ENCODE measurements at places on chromosomes 4 and X.

- no peak for DNase-seq
Measured at GRCh38 chr4:174119830-174120229, 163.6 kb downstream of the FBXO8 start.

- no peak for DNase-seq
Measured at GRCh38 chrX:28124416-28124815, 143.2 kb upstream of the DCAF8L1 start.

DNA sequence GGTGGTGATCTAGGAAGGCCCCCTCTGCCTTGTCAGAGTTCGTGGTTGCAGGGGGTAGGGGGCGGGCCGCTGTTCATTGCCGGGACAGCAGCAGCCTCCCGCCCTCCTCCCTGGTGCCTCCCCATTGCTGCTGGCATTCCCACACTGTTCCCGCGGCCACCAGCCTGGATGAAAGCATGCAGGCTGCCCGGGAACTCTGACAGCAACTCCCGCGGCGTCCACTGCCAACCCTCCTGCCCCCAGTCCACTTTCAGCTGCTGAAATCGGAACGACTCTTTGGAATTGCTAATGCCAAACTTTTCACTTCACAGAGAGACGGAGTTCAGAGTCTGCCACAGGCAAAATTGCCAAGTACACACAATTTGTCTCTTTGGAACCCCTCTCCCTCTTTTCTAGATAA is 121.9 kb downstream of the BEND2 start:
- DNase-seq = no peak

DNA sequence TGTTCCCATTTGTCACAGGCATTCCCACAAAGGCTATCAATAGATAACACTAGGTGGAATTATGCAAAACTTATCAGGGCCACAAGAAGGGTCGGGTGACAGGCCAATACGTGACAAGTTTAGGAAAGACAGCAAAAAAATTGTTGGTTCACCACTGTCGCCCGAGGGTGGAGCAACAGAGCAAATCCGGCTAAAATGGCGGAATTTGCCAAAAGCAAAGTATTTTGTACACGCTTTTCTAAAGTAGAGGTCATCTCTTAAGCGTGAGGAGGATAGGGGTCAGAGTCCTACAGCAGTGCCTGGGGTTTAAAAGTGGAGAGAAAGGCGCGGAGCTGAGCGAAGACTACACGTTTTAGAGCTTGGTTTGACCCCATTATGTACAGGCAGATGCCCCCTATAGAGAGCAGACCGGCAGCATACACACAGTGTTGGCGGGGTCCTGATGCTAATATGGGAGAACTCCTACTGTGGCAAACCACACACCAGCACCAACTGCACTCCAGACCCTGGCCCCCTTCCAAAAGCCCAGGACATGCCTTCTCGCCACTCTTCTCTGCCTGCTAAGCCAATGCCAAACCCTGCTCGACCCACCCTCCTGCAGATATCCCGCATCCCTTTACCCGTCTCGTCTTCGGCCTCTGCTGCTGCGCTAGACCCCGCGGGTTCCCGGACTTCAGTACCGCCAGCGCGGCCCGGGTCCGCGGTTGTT is 733 bp downstream of the CCNA2 start:
- DNase-seq = peak; percentile 31

- no peak for DNase-seq
Measured at GRCh38 chr4:6469144-6469543, 3.3 kb downstream of the PPP2R2C start.

DNA sequence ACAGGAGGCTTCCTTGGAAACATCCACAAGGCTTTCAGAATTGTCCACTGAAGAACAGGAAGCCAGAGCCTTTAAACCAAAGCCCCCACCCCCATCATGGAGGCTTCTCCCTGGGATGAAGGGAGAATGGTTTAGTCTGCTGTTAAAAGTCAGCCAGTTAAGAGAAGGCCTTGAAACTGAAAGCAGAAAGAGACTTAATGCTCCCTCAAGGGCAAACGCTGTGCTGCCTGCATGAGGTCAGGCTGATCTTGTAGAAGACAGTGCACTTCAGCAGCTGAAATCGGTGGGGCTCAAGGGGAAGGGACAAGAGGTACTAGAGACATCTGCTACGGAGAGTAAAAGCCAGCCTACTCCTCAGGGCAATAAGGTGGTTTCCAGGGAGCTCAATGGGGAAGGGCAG is 69.0 kb downstream of the HPRT1 start:
- no peak for DNase-seq

DNA sequence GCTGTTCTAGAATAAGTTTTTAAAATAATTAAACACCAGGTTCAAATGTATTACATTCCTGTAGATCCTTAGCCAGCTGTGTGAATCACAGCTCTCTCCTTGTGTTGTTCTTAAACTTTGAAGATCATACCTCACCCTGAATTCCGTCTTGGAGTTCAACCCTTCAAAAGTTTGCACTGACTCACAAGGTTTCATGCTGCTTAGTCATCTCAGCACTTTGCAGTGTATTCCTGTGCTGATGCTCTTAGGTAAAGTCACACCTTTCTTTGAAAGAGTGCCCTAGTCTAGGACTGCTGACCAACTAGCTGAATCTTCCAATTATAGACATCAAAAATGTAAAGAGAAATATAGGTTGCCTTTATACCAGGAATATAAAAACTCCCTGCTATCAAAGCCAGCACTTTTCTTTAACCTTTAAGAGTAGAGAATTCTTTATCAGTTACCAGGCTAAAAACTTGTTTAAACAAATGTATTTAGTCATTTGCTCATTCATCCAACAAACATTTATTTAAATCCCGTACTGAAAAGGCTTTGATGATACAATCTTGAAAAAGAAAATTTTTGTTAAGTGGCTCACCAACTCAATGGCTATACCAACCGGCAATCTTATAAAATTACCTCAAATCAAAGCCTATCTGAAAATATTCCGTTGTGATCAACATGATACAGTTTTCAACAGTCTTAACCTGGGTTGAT is 169.7 kb downstream of the RAP1GDS1 start:
- DNase-seq = no peak

DNA sequence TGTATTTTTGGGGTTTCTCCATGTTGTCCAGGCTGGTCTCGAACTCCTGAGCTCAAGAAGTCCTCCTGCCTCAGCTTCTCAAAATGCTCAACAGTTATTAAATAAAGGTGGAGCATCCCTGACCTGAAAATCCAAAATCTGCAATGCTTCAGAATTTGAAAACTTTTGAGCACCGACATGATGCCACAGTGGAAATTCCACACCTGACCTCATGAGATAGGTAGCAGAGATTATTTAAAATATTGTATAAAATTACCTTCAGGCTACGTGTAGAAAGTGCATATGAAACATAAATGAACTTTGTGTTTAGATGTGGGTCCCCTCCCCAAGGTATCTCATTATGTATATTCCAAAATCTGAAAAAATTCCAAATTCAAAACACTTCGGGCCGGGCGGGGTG is 42.7 kb upstream of the PDGFRA start:
- DNase-seq = no peak

- DNase-seq = peak; percentile 28
Measured at GRCh38 chr4:3369781-3370674, 71.7 kb upstream of the HGFAC start.

DNA sequence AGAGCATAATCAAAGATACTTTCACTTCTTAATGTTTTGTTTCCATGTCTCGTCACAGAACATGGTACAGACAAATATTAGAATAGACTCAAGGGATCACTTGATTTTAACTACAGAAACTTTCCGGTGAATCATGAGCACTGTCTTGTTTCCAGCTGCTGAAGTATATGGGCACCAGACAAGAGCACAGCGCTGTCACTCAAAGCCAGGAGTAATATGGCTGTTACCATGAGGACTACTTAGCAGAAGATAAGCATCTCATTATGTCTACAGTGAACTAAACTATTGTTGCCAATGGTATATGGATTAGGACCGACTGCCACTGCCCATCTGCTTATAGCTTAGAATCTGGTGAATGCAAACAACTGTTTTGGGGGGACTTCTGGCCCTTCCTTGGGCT is 34.3 kb downstream of the MECP2 start:
- no peak for DNase-seq

DNA sequence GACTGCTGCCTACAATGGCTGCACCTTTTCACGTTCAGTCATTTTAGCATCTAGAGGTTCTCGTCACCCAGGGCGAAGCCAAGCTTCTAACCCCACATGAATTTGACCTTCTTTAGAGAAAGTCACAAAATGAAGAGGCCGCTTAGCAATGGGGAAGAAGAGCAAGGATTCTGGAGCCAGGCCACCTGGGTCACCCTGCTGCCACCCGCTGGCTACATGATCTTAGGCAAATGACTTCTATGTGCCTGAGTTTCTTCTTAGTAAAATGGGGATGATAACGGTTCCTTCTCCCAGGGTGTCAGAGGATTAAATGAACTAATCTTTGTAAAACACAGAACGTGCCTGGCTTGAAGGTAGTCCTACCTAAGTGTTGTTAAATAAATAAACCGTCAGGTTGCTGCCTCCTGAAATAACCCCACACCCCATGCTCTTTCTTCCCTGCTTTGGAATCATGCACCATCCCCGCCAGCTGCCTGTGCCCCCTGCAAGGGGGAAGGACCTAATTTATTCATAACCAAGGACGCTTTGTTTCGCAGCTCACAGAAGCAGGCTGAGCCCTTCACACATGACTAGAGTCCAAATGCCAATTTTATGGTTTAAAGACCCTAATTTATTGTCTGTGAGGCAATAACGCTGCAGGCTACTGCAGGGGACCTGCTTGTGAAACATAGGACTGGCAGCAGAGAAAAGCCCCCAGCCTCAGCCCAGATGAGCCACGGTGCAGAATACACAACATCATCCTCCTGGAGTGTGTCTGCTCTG is 28.6 kb upstream of the NSG1 start:
- no peak for DNase-seq

DNA sequence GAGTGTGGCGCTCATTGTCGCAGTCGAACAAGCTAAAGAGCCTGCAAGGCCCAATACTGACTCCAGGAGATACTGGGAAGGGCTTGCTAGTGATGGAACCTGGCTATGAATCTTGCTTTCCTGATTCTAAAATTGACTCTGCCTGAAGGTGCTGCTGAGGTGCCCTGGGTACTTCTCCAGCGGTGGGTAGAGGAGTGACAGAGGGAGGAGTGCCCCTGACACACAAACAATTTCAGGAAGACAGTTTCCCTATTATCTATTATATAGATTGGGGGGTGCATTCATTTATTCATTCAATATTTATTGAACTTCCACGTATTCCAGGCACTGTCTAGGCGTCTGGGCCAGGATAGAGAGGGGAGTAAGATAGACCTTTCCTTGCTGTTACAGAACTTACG is 339.2 kb upstream of the GATB start:
- DNase-seq = no peak

DNA sequence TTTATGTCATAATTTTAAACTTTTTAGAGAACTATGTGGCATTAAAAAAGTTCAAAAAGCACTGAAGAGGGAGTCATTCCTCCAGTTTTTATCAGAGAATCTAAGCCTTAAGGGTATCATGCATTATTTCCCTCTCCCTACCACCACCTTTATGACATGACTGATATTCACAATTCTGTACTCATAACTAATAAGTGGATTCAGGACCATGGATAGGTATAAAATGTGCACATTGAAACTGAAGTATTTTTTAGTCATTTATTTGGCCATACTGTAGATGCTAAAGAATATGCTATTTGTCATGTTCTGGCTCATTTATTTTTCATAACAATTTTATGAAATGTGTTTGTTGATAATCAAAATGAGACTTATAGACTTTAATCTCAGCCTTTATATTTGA is 897.5 kb upstream of the AGA start:
- DNase-seq = no peak

GRCh38 chr4:123787512-123788080 is 391.0 kb downstream of the SPRY1 start:
- no peak for DNase-seq

DNA sequence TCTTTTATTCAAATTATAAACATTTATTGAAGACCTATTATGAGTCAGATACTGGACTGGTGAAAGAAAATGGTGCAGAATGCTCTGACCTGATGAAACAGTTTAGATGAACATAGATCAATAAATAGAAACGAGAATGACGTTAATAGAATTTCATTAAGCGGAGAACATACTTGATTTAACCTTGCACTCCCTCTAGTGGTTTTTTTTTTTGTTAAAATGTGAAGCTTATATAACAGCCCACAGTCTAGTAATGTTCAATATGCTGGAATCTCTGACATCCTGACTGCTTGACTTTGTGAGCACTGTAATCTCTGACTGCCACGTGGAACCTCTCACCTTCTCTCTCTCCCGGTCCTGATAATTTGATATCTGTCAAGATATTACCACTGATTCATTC is 32.3 kb downstream of the HDAC8 start:
- DNase-seq = no peak

DNA sequence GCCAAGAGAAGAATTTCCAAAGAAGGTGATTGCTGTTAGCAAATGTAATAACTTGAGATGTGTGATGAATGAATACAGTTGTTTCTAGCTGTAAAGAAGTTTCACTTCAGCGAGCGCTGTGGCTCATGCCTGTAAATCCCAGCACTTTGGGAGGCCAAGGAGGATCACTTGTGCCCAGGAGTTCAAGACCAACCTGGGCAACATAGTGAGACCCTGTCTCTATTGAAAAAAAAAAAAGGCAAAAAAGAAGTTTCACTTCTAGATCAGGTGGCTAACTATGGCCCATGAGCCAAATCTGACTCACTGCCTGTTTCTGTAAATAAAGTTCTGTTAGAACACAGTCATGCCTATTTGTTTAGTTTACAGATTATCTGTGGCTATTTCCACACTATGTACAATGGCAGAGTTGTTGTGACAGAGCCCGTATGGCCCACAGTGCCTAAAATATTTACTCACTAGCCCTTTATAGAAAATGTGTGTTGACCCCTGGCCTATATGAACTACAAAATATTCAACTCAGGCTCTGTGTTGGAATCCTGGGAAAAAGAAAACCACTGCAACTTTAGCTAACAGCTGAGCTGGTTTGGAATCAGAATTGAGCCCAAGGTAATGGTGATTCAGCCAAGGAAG is 54.1 kb upstream of the PRPS1 start:
- no peak for DNase-seq

GRCh38 chr4:61024610-61025009 is 175.5 kb upstream of the ADGRL3 start:
- DNase-seq = no peak

- DNase-seq = no peak
Measured at GRCh38 chrX:121876305-121876704, 828.9 kb downstream of the GLUD2 start.

DNA sequence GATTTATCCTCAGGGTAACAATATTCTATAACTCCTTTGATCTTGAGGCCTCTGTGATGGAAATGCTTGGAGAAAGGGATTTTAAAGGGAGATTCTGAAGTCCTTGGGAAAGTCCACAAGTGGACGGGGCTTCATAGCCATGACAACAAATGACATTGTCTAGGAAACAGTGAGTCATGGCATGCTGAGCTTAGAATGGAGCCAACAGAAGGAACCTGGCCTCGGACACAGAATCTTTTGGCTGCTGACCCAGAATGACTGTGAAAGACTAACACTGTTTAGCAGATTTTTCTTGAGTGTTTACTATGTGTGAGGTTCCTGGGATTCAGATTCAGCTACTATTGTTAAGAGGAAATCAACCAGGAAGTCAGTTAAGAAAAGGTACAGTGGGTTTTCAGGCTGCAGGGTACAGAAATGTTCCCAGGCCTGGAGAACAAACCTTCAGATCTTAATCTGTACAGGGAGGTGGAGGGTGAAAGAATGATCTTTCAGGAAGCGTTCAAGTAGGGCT is 18.1 kb upstream of the CXCL2 start:
- DNase-seq = no peak

Measured in activated naive CD4-positive, alpha-beta T cell treated with Interleukin-2 at 50 U/mL for 16 hours (primary cell).